CD8-positive, alpha-beta memory T cell (primary cell): ENCODE measurements at places on chromosomes 1 and 21. TPM values are rescaled to one million over a fixed set of nuclear protein-coding genes. Genes with fewer than 3 reads are reported as not detected.

WDR64 gene
- 0.48 TPM for polyA plus RNA-seq

FCRL6 gene
- polyA plus RNA-seq: 129 TPM

GUCA2B gene
- polyA plus RNA-seq: not detected

NFIA gene
- 9.9 TPM for polyA plus RNA-seq

DNA sequence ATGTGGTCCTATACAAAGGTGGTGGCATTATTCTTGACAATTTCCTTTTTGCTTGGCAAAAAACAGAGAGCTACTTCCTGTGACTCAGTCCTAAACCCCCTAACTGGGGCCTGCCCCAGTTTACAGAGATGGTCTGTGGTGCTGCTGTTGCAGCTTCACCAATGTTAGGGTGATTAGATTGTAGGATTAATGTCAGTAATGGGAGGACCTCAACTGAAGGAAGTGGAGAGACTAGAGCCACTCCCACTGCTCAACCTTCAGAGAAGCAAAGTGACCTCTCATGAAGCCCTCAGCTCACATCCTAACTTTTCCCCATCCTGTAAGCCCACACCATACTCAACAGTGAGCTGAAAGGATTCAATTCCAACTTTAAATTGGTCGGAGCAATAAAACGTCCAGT lies 3.6 kb downstream of the S100A6 start:
- H3K4me1 ChIP-seq: peaks cover 58% of the 10 kb centered on the region
- no peak overlapping the region for H3K4me3 ChIP-seq
- no peaks in the 10 kb centered on the region for H3K36me3 ChIP-seq
- no peaks in the 10 kb centered on the region for H3K27me3 ChIP-seq
- H3K27ac ChIP-seq: no peak overlapping the region

DNA sequence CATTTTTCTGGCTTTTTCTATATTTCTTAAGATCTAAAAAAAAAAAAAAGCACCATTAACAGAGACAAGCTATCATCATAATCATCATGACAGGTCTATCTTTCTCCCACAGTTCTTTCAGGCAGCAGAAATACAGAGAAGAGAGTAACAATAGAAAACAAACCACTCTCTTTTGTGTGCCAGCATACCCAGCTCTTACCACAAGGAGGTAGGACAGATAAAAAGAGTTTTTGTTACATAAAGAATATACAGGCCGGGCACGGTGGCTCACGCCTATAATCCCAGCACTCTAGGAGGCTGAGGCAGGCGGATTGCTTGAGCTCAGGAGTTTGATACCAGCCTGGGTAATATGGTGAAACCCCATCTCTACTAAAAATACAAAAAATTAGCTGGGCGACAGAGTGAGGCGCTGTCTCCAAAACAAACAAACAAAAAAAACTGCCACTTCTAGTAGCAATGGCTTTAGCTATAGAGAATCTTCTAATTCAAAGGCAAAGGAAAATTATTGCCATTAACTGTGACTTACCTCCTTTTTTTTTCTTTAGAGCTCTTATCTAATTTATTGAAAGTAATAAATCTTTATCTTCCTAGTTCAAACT lies 39.7 kb downstream of the ANKRD13C start:
- no peaks in the 10 kb centered on the region for H3K4me1 ChIP-seq
- H3K27ac ChIP-seq: no peak overlapping the region
- no peak overlapping the region for H3K4me3 ChIP-seq
- no peaks in the 10 kb centered on the region for H3K36me3 ChIP-seq
- H3K27me3 ChIP-seq: no peaks in the 10 kb centered on the region

GRCh38 chr1:32612189-32612881 lies 38.0 kb downstream of the ZBTB8OS start:
- H3K4me1 ChIP-seq: no peaks in the 10 kb centered on the region
- H3K27ac ChIP-seq: no peak overlapping the region
- peak; percentile 30 for DNase-seq
- no peaks in the 10 kb centered on the region for H3K27me3 ChIP-seq

GRCh38 chr1:19374083-19374801 lies 62.1 kb downstream of the SLC66A1 start:
- H3K36me3 ChIP-seq: peaks cover 42% of the 10 kb centered on the region
- DNase-seq: no peak
- no peaks in the 10 kb centered on the region for H3K27me3 ChIP-seq
- H3K4me1 ChIP-seq: no peaks in the 10 kb centered on the region
- H3K27ac ChIP-seq: no peak overlapping the region
- no peak overlapping the region for H3K4me3 ChIP-seq
